EL (cell line): ENCODE measurements at places on chromosomes 7 and 10.

GRCh38 chr10:6141296-6142151 lies 52.7 kb downstream of the RBM17 start:
- DNase-seq: peak; percentile 85

DNA sequence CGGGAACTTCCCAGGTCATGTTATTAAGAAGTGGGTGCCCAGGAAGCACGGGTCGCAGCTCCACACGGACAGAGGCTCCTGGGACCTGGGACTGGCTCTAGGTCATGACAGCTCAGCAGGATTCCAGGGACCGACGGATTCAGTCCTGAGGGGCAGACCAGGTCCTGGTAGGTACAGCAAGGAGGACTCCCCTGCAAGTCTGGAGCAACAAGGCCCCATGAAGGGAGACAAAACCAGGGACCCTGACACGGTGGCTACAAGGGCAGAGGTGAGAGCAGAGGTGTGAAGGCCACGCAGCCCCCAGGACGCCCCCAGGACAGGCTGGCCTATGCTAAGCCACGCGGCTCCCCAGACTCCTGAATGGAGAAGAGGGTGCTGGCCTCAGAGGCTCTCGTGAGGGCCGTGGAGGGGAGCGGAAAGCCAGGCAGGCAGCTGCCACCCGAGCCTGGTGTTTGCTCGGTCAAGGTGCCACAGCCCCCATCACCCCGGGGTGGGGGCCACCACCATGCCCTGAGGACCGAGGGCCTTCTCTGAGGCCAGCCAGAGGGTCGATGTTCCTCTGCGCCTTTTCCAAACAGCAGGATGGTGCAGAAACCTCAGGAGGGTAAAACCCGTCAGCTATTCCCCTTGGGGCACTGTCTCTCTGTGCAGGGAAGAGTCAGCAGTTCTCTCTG lies 348.9 kb downstream of the PTPRN2 start:
- DNase-seq: no peak

GRCh38 chr7:128236924-128237586 lies 4.0 kb upstream of the LEP start:
- DNase-seq: peak; percentile 89

DNA sequence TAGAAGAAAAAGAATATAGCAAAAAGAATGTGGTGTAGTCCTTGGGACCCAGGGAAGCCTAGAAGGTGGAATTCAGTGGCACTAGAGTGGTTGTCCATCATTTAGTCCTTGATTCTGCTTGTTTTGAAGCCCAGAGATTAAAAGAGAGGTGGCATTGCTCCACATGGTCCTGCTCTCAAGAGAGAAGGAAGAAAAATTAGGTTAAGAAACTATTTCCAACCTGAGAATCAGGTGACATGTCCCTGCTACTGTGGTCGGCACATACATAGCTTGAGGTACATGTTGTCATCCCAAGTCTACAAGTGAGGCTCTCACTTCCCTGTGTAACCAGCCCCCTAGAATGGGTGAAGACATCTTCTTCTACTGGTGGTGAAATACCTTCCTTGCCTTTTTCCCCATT lies at the start of gene OR9A2:
TSS of gene OR9A2 (minus strand) at position 101 of the 400 bp plus-strand sequence. CDS start at position 101, 0 bp downstream.
- DNase-seq: no peak

DNA sequence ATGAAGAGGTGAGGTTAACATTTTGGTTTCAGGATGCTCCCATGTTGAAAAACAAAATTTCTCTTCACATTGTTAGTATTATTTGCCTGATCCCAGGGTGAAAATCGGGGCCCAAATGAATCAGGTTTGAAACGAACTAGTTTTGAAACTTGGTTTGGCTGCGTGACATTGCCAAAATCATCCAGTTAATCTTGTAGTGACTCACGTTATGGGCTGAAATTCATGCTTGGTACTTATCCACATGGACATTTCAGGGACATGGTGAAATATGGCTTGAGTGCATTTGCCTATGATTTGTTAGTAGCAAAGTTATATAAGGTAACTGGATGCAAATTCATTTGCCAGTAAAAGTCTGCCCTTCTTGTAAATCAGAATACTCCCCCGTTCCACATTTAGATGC lies 97.3 kb downstream of the CFAP58 start:
- no peak for DNase-seq

GRCh38 chr10:119377958-119378736 lies 164.4 kb downstream of the RGS10 start:
- DNase-seq: no peak

GRCh38 chr10:3220853-3221252 lies 48.3 kb upstream of the PITRM1 start:
- peak; percentile 79 for DNase-seq

- no peak for DNase-seq
Measured at GRCh38 chr7:27345164-27345887, 102.7 kb downstream of the EVX1 start.

- no peak for DNase-seq
Measured at GRCh38 chr10:63673846-63674245, 152.6 kb downstream of the REEP3 start.

DNA sequence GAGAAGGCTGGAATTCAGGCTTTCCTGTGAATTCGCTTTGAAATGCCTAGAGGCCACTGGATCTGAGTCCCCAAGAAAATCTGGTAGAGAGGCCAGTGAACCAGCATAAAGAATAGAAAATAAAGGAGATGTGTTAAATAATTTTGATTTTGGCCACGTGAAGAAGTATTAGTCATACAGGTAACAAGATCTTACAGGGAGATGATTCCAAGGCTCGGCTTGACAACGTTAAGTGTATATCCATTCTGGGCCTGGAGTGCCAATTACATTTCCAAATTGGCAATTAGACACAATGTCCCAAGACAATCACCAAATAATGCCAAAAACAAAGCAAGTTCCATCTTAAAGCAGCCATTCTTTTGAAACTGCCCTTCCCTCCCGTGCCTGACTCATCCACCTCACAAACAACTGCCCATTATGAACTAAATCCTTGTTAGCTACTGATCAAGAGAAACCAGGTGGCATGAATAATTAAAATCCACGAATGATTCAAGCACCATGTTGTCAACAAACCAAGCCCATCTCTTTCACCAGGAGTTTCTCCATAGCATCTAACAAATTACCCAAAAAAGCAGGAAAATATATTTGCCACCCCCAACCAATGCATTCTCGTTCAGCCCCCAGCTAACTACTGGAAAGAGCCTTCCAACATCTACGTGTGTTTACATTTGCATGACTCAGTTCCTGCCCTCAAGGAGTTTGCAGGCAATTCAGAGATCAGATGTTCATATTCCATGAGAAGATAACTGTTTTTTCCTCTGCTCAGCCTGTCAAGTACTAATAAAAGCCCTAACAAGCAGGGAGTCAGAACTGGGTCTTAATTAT lies 8.5 kb downstream of the KCNMA1 start:
- DNase-seq: peak; percentile 76

DNA sequence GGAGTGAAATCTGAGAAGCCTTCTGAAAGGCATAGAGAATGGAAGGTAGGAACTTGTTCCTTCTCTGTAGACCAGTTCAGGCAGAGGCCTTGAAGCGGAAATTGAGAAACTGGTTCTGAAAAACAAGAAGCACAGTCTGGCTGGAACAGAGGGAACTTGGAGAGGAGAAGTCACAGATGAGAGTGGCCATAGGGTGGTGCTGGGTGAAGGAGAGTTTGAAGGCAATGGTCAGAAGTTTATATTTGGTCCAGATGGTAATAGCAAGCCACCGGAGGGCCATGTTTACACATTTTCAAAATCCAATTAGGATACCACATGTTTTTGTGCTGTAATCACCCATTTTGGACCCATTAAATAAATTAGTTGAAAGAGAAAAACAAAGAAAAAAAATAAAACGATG lies 692.5 kb downstream of the INHBA start:
- DNase-seq: no peak

- no peak for DNase-seq
Measured at GRCh38 chr7:136897676-136898075, 29.2 kb downstream of the CHRM2 start.

DNA sequence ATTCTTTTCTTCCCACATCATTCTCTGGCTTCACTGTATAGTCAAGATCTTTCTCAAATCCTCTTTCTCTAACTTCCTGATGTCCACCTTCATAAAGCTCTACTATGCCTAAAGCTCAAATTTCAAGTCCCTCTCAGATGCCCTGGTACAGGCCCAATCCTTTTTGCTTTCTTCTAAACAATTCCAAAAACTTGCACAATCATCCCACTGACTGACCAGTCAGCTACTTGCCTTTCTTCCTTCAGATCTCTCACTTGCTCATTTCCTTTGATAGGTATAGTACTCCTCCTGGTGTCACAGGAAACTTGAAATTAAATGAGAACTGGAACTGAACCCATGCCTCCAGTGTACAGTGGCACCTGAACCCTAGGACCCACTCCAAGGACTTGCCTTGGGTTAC lies 18.2 kb downstream of the SEC31B start:
- DNase-seq: no peak

DNA sequence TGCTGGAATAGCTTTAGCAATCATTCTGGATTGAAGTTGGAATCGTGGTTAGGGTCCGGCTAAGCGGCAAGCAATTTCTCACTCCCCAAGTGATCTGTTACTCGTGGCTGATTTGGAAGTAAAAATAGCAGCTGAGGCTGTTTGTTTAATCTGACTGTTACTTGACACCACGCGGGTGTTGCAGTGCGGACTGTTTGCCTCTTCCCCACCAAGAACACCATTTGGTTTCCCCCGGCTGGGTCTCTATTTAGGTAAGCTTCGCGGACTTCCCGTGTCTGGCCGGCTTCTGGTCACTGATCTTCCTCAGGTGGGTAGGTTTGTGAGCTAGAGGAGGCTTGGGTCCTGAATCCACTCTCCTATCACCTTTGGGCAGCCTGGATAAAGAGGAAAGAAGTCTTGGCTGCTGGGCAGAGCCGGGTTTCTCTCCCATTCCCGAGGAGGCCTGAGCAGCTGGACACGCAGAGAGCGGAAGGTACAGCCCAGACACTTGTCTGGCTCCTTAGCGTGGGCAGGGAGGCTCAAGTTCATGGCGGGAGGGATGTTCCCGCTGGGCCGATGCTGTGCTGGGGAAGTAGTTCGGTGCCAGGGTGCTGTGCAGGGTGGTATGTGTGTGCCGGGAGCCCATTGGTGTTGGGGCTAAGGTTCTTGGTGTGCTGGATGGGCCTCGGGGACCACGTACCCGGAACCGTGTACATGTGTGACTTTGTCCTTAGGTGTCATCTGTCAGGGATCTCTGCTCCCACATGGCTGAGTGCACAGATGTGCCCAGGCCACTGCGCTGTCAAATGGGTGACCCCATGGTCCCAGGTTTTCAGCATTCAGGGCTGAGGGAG lies at the start of gene C10orf71:
TSS of gene C10orf71 (plus strand) at position 188 of the 833 bp plus-strand sequence. CDS start 23,376 bp downstream, outside the sequence.
- DNase-seq: no peak

- DNase-seq: no peak
Measured at GRCh38 chr10:67257018-67257417, 331.2 kb downstream of the LRRTM3 start.

DNA sequence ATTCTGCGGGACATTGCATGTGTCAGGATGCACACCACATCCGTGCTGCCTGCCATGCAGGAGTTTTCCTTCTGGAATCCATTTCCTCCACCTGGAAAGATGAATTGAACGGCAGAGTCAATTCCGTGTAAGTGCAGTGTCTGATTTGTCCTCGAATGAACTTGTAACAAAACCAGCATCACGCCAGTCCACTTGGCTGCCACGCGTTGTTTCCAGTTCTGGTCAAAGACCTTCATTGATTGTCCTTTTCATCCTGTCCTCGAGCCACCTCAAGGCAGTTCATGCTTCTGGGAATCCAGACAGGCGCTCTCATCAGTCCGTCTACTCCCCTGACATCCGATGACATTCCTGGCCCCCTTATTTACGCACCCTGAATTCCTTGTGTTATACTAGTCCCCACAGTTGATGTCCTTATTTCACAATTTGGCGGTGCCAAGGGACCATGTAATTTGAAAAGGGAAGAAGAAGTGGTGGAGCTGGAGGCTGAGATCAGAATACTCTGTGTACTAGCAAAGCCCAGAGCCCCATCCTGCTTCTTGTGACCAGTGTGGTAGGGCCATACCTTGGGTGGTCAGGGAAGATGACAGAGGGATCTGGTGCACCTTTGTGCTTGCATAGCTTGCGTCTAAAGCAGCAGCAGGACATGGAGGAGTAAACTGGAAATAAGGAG lies 502.2 kb downstream of the PLXNA4 start:
- no peak for DNase-seq

- DNase-seq: no peak
Measured at GRCh38 chr10:131081376-131081775, 230.1 kb downstream of the TCERG1L start.

GRCh38 chr10:28139138-28139537 lies 140.3 kb upstream of the ODAD2 start:
- peak; percentile 92 for DNase-seq

GRCh38 chr10:17989908-17990767 lies 38.4 kb downstream of the SLC39A12 start:
- DNase-seq: peak; percentile 91

GRCh38 chr10:29749150-29749549 lies 114.4 kb upstream of the SVIL start:
- DNase-seq: no peak

- no peak for DNase-seq
Measured at GRCh38 chr7:150803161-150803860, 2.7 kb downstream of the TMEM176A start.

- DNase-seq: no peak
Measured at GRCh38 chr7:155431231-155431630, 26.7 kb upstream of the EN2 start.

DNA sequence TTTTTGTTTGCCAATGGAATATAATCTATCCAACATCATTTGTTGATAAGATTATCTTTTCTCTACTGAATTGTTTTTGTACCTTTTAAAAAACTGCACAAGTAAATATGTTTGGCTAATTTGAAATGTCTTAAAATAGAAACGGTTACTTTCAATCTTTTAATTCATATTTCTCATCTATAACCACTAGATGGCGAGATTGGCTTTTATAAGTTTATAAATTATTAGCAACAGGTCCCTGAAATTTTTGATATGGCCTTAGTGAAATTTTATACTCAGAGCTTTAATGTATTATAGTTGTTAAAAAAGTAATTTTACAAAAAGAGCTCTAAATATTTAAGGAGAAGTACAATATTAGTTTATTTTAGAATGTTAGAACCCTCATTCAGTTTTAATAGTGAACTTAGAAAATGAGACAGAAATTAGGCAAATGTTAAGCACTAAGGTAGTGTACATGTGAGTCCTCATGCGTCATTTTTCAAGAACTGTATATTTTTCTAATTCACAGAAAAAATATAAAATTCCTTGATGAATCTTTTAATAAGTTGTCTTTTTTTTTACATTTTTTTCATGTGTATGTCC lies 592.5 kb downstream of the ARL4A start:
- peak; percentile 5 for DNase-seq

- peak; percentile 49 for DNase-seq
Measured at GRCh38 chr7:106178593-106179134, 66.6 kb upstream of the SYPL1 start.

- DNase-seq: no peak
Measured at GRCh38 chr7:155509725-155510551, 36.4 kb downstream of the CNPY1 start.
